ENCODE measurements at places on chromosomes 13 and 19.

- no peak for DNase-seq
Observed at GRCh38 chr13:96850538-96851145, 143.6 kb downstream of the OXGR1 start.

DNA sequence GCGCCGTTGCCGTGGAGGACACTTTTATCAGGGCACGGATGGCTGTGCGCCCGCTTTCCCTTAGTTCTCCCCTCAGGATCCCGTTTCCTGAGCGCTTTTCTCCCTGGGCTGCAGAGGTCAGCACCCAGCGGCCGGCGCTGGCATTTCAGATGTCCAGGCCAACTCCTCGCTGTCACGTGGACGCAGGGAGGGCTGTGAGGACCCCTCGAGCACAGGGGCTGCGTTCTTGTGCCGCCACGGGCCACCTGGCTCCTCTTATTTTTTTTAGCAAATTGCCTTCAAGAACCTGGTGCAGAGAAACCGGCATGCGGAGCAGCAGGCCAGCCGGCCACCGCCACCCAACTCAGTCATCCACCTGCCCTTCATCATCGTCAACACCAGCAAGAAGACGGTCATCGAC lies 22.3 kb downstream of the ATP4B start:
- DNase-seq: no peak

GRCh38 chr13:107457686-107458085 lies 757.6 kb downstream of the LIG4 start:
- no peak for DNase-seq

- DNase-seq: no peak
Observed at GRCh38 chr13:101398920-101399319, 17.4 kb downstream of the NALCN start.

DNA sequence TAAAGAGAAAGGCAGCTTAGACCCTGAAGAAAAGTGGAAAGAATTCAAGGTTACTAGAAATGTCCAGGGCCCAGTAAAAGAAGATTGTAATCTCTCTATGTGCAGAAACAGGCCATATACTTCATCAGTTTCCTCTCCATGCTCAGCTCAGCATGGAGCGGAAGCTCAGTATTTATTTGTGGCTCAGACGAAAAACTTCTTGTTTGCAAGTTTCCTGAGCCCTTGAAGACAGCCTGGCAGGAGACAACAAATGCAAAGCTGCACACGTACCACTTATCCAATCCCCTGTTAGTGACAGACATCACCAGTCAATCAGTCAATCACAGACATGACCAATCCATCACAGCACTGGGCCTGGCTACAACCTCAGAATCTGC lies 8.1 kb upstream of the KLF2 start:
- no peak for DNase-seq

GRCh38 chr13:25080773-25081172 lies 15.2 kb upstream of the PABPC3 start:
- no peak for DNase-seq

- DNase-seq: no peak
Observed at GRCh38 chr19:6101291-6101825, 8.9 kb downstream of the RFX2 start.

Measured in cortex of kidney (tissue), 1 donor.